NCI-H748 treated with DMSO at 0.1 percent for 48 hours (cell line): ENCODE measurements at places on chromosomes 7 and 10.

DNA sequence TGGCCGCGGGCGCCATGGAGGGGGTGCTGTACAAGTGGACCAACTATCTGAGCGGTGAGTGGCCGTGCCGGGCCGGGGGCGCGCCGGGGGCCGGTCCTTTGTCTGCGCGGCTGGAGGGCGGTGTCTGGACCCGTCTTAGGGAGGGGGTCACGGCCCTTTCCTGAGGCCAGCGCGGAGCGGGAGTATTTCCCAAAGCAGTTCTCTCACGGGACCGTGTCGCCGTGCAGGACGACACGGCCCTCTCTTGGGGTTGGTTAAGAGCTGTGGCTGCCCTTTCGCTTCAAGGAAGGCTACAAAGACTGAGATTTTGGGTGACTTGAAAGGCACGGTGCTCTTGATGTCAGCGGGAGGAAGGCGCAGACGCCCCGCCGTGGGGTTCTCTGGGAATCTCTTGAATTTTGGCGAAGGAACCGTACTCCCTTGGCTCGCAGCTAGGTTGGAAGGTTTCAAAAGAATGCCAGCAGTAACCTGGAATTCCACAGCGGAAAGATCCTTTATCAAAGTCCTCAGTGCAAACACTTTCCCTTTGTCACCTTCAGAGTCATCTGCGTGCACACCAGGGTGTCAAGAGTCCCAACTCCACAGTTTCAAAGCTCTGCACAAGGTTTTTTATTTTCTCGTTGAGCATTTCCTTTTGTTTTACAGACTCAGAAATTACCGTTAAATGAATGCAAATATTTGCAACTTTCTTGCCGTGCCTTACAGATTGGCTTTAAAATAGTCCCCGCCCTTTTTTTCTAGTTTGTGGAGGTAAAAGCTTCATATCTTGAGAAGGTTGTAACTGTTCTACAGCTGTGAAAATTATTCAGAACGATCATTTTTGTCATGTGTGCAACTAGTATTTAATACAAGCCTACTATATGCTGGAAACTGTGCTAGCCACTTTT is 780 bp downstream of the PLEKHA8 start:
- no peak for DNase-seq

DNA sequence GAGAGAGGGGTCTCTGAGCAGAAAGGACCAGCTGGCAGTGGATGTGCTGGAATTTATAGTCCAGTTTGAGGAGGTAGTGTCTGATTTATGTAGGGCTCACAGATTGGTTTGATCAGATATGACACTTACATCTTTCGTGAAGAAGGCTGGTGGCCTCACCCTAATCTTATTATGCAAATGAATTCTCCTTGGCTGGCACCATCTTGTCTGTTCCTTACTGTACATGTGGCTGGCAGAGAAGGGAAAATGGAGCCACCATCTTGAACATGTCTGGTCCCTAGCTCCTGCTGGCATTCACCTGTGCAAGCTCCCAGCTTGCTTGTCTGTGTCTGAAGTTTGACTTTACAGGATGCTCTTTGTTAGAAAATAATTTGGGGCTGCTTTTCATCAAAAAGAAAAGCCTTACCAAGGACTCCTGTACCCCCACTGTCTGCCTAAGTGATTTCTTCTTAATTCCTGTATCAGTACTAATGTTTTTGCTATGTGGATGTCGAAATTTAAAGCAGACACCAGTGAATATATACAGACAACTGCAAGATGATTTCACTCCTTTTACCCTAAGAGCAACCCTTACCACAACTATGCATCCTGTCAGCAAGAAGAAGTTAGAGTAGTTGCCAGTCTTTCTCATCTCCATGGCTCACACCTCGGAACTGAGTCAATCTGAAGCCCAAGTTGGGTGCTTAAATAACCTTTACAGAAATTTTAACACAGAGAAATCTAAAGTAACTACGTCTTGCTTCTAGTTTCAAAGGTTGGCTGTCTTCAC is 322.0 kb upstream of the SEMA3D start:
- no peak for DNase-seq

- DNase-seq: no peak
These were observed 200.7 kb upstream of the NPSR1 start for GRCh38 chr7:34457329-34457728.

GRCh38 chr7:133376514-133376913 is 123.6 kb downstream of the EXOC4 start:
- DNase-seq: no peak

DNA sequence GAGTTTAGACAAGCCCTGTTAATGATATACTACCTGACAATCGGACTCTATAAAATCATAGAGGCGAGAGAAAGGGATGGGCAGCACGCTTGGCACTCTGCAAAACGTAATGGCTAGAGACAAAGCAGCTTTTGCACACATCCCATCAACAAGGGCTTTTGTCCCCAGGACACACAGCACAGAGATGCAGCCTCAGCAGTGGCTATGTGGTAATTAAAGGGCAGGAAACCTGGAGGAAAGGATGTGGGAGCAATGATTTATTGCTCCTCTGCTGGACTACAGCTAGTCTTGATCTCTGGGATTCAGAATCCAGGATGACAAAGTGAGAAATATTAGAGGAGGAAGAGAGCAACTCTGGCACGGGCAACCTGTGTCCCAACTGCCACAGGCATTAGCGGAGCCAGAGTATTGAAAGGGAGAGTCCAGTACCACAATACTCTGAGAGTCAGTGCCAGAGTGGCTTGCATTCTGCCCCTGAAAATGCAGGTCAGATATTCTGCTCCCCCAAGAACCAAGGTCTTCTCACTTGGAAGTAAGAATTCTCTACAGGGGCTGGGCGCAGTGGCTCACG is 96.5 kb downstream of the ARMH3 start:
- DNase-seq: no peak

DNA sequence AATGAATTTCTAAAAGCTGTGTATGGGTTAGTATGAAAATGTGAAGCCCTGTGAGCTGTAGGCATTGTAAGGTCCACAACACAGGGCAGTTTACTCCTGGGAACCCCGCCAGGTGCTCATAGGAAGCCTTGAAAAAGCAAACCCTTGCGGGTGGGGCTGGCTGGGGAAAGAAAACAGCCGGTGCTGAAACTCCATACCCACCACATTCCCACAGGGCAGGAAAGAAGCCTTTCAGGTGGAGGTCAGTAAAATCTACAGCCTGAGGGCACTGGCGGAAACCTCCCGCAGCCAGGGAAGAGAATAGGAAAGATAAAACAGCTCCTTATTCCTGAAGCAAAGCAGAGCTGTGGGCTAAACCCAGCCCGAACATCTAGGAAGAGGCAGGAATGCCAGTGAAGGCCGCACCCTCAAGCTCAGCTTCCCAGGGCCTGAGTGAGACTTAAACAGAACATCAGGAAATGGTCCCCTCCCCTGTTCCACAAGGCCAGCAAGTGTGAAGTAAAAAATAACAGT is 34.7 kb downstream of the PODXL start:
- no peak for DNase-seq

GRCh38 chr10:113322843-113323242 is 230.0 kb upstream of the HABP2 start:
- no peak for DNase-seq

- no peak for DNase-seq
These were observed 122.0 kb downstream of the TRRAP start for GRCh38 chr7:99000196-99000903.

DNA sequence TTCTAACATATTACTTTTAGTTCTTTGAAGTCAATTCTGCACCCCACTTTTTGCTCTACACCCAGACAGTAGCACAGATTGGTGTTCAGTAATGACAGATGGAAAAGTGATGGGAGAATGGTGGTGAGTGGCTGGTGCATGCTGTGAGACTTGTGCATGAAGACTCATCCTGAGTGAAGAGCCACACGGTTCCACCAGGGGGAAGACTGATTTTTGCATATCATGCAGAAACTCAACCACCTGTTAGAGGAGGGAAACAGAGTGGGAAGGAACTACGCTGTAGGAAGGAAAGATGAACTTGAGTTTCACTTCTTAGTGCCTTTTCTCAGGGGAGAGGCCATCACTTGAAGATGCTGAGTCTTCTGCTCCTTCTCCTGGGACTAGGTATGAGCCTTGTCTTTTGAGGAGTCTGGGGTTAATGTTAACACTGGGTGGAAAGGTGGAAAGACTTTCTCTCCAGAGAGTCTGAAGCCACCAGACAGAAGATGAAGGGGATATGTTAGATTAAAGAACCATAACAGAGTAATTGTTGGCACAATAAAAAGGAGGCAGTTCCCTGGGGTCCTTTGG is 9.3 kb upstream of the PRSS1 start:
- DNase-seq: no peak

- no peak for DNase-seq
These were observed 104.1 kb downstream of the PHF14 start for GRCh38 chr7:11077816-11078215.

- no peak for DNase-seq
These were observed 222.5 kb downstream of the AHR start for GRCh38 chr7:17520941-17521340.

GRCh38 chr7:92678291-92678920 is 88.2 kb upstream of the FAM133B start:
- peak; percentile 58 for DNase-seq

DNA sequence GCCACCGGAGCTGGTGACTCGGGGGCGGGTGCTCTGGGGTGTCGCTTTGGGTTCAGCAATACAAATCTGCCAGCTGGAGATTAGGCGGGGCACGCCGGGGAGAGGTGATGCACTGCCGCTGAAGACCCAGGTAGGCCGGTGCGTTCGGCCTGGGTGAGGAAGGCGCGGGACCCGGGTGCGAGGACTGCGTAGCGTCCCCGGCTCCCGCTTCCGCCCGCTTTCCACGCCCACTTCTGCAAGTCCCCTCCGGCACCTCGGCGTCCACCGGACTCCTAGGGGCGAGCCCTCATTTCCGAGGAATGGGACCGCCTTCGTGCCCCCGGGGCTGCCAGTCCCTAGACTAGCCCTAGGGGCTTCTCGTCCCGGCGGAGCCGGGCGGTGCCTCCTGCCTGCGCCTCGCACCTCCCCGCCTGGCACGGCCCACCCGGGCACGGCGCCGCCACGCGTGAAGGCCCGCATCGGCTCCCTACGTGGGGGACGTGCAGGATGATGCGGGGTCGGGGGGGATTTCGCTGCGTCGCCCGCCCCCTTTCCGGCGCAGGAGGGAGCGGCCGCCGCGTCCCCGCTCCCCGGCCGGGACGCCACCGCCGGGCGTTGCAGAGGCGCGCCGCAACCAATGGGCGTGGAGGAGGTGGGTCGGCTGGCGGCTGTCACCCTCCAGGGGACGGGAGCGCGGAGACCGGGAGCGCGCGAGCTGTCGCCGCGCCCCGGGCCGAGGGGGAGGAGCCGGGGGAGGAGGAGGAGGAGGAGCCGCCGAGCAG is 40.0 kb downstream of the HK1 start:
- peak; percentile 43 for DNase-seq

DNA sequence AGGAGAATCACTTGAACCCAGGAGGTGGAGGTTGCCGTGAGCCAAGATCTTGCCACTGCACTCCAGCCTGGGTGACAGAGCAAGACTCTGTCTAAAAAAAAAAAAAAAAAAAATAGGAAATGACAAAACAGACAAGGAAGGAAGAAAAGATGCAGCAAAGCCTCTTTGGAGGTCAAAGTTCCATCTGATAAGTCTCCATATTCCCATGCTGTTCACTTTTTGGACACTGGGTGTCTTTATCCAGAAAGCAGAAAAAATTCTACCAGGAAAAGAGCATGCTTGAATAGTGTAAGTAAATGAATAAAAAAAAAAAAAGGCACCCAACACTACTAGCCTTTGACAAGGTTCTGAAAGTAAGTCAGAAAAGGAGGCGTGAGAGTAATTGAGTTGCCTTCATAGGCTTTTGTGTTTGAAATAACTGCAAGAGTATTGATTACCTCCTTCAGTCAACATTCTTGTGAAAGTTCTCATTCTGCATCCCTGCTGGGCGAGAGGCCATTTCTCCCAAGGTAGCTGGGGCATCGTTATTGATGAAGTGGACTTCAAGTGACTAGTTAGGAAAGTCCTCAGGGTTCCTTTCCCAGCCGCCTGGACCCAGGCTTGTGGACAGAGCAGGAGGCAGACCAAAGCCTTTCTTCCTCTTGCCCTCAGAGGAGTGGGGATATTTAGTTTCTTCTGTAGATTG is 133.3 kb upstream of the KIF5B start:
- no peak for DNase-seq

GRCh38 chr7:121529003-121529402 is 132.9 kb upstream of the FAM3C start:
- DNase-seq: no peak

DNA sequence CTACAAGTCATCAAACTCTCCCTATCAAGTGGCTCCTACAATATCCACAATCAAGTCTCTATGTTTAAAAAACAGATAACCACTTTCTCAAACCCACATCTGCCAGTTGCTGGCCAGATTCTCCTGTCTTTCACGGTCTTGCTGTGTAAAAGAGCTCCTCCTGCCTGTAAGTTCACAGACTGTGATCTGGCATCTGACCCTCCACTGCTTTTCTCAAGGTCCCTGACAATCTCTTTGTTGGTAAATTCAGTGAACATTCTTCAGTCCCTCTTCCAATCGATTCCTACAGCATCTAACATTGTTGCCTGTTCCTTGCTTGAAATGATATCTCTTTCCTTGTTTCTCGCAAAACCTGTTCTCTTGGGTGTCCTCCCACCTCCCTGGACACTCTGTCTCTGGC is 18.5 kb upstream of the LMOD2 start:
- DNase-seq: no peak

DNA sequence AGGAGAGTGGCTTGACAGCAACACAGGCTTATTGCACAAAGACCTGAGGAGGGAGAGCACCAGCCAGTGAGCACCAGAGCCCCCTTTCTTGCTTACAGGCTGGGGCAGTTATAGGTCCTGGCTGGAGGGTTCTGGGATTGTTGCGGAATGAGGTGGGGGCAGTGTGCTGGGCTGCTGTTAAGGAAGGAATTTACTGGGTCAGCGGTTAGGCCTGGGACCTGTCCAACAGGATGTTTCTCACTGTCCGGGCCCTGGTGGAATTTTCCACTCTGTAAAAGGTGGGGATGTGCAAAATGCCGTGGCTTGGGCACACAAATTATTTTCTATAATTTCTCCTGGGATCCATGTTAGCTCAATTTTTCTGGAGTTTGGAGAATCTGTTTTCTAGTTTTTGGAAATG is 757.3 kb downstream of the TYW1 start:
- no peak for DNase-seq

GRCh38 chr7:5780801-5781496 is 514 bp downstream of the RNF216 start:
- DNase-seq: no peak

- DNase-seq: no peak
These were observed 80.8 kb downstream of the GPR26 start for GRCh38 chr10:123746942-123747341.

- no peak for DNase-seq
These were observed 6.7 kb downstream of the FRA10AC1 start for GRCh38 chr10:93695740-93696139.

DNA sequence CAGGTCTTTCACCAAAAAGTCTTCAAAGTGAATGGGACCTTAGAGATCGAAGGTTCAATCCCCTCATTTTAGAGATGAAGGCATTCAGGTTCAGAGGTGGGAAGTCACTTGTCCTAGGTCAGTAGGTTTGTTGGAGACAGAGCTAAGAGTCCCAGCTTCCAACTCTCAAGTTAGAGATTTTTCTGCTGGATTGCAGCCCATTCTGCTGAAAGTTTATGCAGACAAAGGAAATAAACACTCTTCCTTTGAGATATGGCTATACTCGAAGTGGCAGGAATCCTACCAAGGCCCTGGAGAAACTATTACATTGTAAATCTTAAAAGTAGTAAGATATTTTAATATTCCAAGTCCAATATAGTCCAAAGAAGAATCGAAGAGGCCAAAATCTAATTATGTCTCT is 64.4 kb downstream of the LYZL1 start:
- no peak for DNase-seq
